Memory B cell (primary cell): ENCODE measurements at places on chromosomes 7 and 10.

GRCh38 chr10:119199231-119199992 lies 8.0 kb upstream of the GRK5 start:
- DNase-seq, result peak; percentile 40

DNA sequence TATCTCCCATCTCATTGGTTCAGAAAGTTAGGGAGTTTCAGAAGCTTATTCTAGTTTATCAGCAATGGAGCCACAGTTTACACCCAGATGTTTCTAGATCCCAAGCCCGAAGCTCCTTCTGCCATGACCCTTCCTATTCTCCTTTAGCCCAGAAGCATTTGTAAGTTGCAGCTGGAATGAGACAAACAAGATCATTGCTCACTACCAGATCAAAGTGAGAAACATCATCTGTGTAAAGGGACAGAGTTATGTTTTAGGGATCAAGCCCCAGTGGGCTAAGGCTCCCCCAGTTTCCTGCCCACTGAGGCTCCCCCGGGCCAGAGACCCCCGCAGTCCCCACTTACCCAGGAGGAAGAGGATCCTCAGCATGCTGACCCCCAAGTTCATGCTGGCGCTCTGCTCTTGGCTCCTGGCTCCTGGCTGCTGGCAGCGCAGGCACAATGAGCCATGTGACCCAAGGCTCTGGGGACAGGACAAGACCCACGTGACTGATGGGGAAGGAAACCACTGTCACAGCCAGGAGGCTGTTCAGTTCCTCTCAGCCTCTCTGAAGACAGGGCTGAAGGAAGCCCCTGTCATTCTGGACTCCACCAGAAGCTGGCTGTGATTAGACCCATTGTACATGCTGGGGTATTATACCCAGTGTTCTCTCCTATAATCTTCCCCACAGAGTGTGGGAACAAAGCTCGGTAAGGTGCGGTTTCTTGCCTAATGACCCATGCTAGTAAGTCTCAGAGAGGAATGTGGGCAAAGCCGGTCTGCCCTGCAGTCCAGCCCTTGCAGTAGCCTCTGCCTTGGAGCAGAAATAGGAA lies at the start of gene TMEM273:
TSS of gene TMEM273 (minus strand) at position 442 of the 812 bp plus-strand sequence. CDS start at position 387, 55 bp downstream.
- peak; percentile 52 for DNase-seq

DNA sequence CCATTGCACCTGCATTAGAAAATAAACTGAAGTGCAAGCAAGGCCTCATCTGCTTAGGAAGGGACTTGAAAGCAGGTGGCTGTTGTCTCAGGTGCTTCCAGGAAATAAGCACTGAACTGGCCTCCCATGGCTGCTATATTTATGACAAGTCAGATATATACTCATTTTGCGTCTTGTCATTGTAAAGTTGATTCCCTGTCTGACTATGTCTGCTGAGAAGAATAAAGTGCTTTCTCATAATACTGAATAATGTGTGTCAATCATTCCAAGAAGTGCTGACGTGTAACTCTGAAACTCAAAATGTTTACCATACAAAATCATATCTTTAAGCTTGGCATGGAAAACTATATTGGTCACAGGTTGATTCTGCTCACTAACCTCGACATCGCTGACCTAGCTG lies 44.9 kb upstream of the SVOPL start:
- no peak for DNase-seq

- DNase-seq, result no peak
These were observed 1033.4 kb downstream of the SORCS3 start for GRCh38 chr10:105674448-105674847.

- DNase-seq, result no peak
These were observed 445.8 kb downstream of the PLXNA4 start for GRCh38 chr7:132130497-132130896.

DNA sequence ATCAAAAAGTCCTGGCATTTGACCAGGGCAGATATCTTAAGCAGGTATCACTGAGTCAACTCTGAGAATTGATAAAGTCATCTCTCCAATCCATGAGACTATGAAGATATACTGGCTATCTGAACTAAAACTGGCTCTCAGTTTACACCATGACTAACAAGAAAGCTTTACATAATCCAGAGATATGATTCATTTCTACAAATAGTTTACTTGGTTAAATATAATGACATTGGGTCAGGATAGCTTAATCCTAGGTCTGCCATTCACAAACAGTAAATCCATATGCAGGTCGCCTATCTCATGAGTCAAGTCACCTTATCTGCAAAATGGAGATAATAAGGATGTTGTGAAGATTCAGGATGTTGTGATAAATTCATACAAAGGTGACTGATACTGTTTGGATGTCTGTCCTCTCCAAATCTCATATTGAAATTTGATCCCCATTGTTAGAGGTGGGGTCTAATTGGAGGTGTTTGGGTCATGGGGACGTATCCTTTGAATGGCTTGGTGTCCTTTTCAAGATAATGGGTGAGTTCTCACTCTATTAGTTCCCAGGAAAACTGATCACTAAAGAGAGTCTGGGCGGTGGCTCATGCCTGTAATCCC lies 117.4 kb downstream of the JMJD1C start:
- no peak for DNase-seq

DNA sequence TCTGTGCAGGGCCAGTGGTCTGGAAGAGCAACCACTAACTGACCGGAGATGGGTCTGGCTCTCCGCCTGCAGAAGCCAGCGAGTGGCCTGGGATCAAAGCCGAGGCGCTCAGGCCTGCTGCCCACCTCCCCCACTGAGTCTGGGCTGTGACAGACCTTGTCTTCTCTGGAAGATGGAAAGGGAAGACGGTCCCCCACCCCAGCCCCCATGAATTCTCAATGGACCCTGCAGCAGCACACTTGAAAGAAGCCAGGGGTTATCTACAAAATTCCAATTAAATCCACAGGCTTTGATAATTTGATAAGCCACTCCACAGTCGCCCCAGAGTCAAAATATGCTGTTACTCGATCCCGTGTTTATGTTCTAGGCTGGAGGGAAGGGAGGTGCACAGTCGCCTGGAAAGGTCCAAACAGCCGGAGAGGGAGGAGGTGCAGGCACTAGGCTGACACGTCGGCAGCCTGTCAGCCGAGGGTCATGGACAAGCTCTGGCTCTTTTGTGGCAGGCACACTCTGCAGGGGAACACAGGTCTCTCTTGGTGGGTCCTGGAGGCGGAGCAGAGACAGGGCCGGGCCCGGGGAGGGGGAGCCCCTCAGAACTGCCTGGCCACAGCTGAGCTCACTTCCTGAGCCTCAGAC lies 134.9 kb downstream of the SH3PXD2A start:
- no peak for DNase-seq

DNA sequence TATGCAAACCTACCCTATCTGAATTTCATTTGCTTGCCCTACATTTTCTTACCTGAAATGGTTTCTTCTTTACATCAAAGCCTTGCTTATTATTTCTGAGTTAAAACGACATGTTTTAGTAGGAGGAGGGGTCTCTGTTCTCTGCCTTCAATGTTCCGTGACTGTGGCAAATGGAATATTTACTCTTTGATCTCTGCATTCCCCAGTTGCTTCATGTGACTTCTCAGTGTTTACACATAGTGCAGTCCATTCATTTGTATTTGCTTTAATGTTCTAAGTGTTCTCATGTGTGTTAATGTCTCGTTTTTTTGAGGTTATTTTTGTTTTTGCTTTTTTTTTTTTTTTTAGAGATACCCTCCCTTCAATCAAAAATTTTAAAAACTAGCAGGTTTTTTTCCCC lies 75.8 kb downstream of the GNAI1 start:
- no peak for DNase-seq
